ENCODE measurements at places on chromosomes 7 and 10.

GRCh38 chr10:43166207-43166879 lies 28.1 kb downstream of the CSGALNACT2 start:
- DNase-seq, result no peak

DNA sequence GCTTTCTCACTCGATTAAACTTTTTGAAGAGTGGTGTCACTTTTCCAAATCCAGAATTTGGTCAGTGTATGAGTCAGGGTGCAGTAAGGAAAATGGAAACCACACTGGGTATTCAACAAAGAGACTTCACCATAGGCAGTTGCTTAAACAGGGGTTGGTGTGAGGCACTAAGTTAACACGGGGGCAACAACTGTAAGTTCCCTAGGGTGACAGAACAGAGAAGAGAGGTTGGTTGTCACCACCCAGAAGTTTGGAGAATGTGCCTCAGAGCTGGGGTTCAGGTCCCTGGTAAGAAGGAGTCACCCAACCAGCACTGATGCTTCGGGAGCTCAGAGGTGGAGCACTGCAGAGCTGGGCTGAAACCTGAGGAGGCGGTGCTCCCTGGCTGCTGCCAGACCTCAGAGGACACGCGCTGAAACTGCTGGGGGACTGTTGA lies 170.4 kb downstream of the ARID5B start:
- no peak for DNase-seq

- DNase-seq, result no peak
These were observed 20.5 kb upstream of the CFAP46 start for GRCh38 chr10:132962623-132963429.

DNA sequence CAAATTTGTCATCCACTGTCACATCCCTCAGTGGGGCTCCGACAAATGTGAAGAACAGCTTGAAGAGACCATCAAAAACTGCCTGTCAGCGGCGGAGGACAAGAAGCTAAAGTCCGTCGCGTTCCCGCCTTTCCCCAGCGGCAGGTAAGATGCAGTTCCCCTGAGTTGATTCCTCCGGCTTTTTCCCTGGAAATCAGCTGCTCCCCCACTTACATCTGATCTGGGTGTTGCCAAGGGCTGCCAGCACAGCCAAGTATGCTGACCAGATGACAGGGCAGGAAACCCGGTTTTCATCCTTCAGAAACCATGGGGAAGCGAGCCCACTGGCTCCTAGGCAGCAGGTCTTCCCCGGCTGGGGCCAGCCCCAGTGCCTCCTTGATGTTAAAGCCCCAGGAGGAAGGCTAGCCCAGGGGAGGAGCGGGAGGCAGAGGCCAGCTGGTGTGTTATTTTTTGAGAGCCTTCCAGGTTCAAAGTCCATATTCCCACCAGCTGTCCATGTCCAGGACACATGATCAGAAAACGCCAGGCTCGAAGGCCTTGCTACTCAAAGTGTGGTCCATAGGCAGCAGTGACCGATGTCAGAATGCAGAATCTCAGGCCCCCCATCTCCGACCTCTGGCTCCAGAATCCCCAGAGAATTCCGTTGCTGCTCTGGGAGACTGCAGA lies 23.4 kb downstream of the AIFM2 start:
- no peak for DNase-seq

GRCh38 chr10:76916536-76916935 lies 721.1 kb downstream of the KCNMA1 start:
- DNase-seq, result no peak

GRCh38 chr7:102077081-102077480 lies 209.6 kb upstream of the SH2B2 start:
- DNase-seq, result no peak

GRCh38 chr10:79099898-79100448 lies 31.2 kb downstream of the ZMIZ1 start:
- no peak for DNase-seq

- no peak for DNase-seq
These were observed 130.4 kb downstream of the JCAD start for GRCh38 chr10:29929006-29929405.

DNA sequence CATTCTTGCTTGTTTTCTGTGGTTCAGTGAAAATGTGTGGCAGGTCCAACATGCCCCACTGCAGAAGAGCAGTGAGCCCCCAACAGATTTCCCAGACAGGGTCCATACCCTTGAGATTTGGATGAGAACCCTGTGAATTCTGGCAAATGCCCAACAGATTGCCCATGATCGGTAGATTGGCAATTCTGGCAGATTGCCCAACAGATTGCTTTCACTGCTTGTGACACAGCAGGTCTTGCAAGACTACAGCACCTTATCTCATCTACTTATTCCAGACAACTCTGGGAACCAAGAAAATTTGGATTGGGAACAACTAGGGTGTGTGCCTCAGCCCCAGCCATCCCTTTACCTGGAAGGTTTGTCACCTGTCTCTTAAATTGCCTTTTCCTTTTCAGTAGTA lies 143.7 kb upstream of the COL1A2 start:
- no peak for DNase-seq

DNA sequence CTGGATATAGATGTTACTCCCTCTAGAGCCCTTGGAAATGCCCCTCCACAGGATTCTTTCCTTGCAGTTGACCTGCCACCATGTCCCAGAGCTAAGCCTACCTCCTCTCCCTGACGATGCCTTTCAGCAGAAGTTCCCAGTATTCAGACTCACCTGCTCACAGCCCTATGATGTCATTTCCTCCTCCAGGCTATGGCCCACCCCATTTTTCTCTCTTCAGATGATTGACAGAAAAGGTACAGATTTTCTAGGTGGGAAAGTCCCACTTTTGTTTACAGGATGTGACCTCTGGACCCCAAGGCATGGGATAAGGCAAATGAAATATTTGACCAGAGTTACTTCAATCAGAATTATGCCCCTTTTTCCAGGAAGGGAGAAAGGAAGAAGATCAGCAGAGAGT lies 280.2 kb upstream of the PHYHIPL start:
- DNase-seq, result no peak

GRCh38 chr10:101775273-101776160 lies at the start of gene FGF8:
Gene FGF8 (minus strand): TSS chr10:101776114. CDS start chr10:101775900, 214 bp downstream.
- DNase-seq, result no peak

GRCh38 chr7:129690701-129691100 lies 79.2 kb downstream of the NRF1 start:
- no peak for DNase-seq

DNA sequence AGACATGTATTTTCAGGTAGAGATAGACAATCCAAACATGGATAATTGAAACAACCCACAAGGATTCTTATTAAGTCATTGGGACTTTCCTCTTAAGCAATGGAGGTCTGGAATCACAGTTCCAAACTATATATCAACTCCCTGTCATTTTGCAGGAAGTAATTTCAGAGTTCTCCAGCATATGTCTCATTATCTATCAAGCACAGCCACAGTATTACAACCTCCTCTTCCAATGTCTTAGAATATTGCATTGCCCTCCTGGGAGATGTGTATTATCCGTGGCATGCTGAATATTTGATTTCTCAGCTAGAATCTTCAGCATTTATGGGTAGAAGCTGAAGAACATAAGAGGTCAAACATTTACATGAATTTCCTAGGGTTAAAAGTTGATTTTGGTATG lies 1255.8 kb downstream of the SORCS1 start:
- no peak for DNase-seq

DNA sequence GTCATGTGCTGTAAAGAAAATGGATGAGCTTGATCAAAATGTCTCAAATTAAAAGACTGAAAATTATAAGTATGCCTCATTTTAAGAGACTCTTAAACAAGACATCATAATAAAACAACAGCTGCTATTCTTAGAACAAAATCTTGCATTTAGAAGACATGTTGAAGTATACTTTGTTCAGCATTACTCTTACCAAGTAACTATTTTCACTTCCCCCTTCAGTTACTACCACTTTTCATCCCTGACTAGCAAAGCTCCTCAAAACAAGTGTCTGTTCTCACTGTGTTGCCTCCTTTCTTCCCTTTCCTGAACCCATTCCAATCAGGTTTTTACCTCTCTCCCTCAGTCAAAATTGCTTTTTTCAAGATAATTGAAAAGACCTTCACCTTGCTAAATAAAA lies 31.6 kb downstream of the ELAPOR2 start:
- no peak for DNase-seq

- no peak for DNase-seq
These were observed 105.7 kb downstream of the SVOPL start for GRCh38 chr7:138595454-138595853.

DNA sequence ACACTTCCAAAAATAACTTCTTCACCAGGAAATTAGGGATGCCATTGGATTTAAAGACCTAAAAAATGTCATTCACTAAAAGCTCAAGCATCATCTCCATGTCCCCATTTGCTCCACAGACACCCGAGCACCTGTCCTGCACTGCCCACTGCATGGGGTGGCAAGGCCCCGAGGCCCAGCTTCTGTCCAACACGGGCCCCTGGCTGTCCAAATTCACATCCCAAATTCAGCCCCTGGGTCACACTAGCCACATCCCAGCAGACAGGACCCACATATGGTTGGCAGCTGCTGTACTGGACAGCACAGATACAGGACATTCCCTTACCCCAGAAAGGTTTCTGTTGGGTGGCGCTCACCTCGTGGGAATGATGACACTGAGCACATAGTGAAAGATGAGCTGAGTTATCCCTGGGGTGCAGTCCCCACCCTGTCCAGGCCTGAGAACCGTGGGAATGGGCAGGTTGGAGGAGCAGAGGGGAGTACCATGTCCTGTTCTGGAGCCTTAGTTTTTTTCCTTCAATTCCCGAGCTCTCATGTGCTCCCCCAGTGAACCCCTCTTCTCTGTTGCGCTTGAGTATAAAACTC lies 55.3 kb downstream of the CSGALNACT2 start:
- DNase-seq, result no peak

DNA sequence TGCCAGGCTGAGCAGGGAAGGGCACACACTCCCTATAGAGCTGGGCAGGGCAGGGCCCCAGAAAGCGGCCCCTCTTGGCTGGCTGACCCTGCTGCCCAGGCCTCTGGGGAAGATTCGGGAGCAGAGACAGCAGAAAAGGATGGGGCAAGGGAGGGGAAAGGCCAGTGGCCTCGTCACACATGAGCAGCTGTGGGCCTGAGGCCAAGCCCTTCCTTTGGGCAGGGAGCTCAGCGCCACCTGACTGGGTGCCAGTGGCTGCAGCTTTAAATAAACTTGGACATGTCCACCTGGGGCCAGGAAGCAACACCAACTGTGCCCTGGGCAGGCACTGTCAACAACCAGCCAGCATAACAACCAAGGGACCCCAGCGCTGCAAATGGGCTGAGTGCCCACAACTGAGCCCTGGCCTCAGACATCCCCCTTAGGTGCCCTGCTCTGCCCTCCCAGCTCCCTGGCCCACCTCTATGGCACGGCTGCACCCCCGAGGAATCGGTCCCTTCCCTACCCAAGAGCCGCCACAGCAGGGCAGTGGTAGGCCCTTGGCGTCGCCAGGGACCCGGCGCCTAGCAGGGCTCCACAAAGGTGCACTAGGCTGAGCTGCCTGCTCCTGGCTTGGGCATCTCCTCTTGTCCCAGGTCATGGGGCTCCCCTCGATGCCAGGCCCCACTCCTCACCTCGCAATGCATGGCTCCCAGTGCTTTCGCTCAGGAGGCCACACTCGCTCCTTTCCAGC lies 2.6 kb downstream of the CAMK2B start:
- no peak for DNase-seq

DNA sequence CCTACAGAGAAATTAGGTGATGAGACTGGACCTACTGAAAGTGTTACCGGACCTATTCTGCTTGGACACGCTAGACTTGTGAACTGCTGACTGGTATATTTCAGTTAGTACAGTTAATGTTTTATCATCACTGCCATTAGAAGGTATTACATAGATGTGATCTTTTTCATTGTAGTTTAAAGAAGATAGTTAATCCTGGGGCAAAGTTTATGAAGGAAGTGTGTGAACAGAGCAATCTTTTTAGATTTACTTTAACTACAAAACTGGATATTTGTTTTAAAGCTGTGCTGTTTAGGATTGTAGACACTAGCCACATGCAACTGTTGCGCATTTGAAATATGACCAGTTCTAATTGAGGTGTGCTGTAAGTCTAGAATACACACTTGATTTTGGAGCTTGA lies 446.7 kb downstream of the AUTS2 start:
- DNase-seq, result no peak

- DNase-seq, result no peak
These were observed 57.5 kb downstream of the UNCX start for GRCh38 chr7:1290026-1290678.

- DNase-seq, result no peak
These were observed 122.5 kb downstream of the OAT start for GRCh38 chr10:124296121-124296812.

DNA sequence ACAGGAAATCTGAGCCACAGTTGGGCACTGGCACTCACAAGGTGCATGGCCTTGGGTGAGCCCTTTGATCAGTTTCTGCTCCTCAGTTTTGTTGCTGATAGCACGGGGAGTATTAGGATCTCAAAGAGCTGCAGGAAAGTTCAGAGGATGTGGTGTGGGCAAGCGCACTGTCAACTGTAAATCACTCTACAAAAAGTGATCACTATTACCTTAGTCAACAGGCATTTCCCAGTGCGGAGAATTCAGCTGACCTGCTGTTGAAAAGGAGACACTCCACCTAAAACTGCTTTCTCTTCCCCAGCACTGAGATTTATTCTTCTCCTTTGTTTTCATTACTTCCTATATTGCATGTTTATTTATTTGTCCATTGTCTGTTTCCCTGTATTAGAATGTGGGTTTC lies 331.0 kb downstream of the PRPF18 start:
- no peak for DNase-seq

DNA sequence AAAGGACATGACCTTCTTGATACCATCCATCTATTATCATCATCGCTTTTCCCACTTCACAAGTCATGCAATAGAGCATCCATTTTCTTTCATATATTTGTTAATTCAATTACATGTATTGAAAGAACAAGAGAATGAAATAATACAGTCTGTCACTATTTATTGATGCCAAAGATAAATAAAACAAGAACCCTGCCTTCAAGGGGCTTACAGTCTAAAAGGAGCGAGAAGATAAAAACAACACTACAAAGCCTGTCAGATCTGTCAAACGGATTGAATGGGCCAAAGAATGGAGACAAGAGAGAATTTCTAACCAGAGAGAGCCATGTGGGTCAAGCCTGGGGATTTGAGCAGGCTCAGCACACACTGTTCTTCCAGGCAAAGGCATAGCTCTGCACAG lies 15.9 kb downstream of the CPA5 start:
- no peak for DNase-seq

Measured in stimulated activated CD4-positive, alpha-beta T cell treated with anti-CD3 and anti-CD28 coated beads, Interleukin-15, amount 100 ng/mL, for 1 hour (primary cell).